ENCODE measurements at places on chromosomes 6 and 20.

GRCh38 chr6:36138667-36139066, 8.4 kb downstream of the MAPK13 start:
- DNase-seq, result no peak

GRCh38 chr20:5991623-5992441, 41.4 kb downstream of the MCM8 start:
- DNase-seq, result no peak

- no peak for DNase-seq
These were observed 20.8 kb upstream of the GMDS start for GRCh38 chr6:2266031-2266795.

DNA sequence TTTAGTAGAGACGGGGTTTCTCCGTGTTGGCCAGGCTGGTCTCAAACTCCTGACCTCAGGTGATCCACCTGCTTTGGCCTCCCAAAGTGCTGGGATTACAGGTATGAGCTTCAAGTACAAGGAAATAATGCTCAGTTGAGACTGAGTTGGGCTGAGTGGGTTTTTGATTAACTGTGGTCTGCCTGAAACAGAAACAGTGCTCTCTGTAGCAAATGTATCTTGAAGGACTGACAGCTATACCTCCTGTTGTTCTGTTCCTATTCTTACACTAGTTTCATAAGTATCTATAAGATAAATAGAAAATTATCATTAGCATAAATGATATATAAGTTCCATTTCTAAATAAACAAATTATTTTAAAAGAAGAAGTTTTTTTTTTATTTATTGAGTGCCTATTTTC, 142.8 kb upstream of the PTPRK start:
- DNase-seq, result no peak

GRCh38 chr6:31622684-31623091, 2.2 kb downstream of the PRRC2A start:
- no peak for DNase-seq

- DNase-seq, result no peak
These were observed 246.1 kb downstream of the FOXA2 start for GRCh38 chr20:22338140-22338708.

Measured in T-helper 9 cell (primary cell).